ENCODE measurements at places on chromosomes 6 and 20.
A peak's percentile ranks its signal among the peaks of the same experiment; 100 is the strongest.

GRCh38 chr20:14672066-14672465 is 334.7 kb upstream of the FLRT3 start:
- DNase-seq, result peak; percentile 31

DNA sequence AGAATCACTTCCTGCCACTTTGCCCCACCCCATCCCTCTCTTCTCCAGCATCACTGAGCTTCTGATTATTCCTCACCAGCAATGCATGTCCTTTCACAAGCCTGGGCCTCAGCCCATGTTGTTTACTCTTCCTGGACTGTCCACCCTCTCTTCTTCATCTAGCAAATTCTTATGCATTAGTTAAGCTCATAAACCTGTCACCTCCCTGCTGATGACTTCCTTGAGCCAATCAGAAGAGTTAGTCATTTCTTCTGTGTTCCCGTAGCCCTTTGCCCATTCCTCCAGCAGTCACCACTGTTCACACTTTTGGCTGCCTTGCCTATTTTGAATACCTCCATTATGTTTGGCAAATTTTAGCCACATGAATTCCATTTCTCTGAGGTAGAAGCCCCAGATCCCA is 4.1 kb upstream of the CRYBG1 start:
- no peak for DNase-seq

DNA sequence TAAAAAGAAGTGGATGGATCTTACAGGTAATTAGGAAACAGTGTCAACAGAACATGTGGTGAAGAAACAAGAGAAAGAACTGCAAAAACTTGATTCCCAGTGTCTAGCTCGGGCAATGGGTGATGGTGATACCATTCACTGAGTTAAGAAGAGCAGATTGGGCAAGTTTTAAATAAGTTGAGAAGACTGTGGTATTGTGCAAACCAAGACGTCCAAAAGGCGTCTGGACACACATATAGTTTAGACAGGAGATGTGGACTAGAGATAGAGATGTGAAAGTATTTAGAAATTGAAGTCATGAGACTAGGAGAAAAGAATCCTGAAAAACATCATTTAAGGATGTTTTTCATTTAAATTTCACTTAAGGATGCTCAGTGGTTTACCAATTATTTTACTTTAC is 53.9 kb downstream of the CDK19 start:
- DNase-seq, result no peak

DNA sequence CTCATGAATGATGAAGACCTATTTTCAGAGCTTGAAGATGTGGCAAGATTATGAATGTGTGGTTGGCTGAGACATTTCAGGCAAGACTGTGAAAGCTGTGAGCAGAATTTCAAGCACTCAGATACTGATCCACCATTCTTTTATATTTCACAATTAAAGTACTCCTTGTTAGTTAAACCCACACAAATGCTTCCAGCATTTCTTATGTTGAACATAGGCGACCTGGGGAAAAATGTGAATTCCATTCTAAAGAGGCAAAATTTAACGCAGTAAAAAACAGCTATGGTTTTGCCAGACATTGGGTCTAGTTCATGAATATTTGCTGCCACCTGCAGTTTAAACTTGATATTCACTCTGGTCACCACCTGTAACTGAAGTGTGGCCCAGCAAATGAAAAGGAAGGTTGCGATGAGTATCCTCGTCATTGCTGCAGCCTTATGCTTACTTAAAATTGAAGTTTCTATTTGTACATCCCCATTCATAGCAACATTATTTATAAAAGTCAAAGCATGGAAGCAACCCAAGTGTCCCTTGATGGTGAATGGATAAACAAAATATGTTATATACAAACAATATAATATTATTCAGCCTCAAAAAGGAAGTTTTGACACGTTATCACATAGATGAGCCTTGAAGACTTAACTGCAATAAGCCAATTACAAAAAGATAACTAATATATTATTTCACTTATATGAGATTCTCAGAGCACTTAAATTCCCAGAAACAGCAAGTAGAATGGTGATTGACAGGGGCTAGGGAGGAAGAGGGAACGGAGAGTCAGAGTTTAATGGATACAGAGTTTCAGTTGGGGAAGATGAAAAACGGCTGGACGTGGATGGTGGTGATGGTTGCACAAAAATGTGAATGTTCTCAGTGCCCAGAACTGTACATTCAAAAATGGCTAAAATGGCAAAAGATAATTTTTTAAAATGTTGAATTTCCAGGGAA is 32.4 kb upstream of the FAM184A start:
- peak; percentile 74 for DNase-seq

DNA sequence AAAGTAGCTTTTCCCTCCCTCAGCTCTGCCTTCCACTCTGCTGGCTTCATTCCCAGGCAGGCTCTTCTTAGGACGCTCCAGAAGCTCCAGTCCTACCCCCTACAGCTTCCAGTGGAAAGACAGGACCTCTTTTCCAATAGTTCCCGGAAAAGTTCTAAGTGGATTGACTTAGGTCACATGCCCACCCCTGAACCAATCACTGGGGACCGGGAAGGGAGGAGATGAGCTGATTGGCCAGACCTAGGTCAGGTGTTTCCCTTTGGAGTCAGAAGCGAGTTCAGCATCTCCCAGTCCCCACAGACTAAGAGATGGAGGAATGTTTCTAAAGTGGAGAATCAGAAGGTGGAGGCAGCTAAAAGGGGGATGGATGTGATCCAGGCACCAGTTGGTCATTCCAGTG is 62.9 kb upstream of the KCNG1 start:
- DNase-seq, result no peak

DNA sequence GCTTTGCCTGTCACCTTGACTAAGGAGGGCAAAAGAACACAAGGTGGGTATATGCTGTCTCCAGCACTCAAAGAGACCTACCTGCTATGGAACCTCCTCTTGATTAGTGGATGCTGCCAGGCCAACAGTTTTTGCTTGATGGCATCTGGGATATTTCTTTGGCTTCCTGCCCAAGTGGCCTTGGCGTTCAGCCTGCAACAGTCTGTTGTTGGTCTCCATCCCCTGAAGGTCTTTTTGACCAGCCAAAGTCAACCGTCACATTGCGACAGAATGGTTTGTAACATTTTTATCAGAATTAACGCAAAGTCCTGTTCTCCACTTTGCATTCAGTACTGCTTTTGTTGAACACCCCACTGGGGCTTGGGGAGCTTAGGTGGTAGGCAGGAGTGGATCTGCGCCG is 37.1 kb downstream of the SERPINB1 start:
- no peak for DNase-seq

DNA sequence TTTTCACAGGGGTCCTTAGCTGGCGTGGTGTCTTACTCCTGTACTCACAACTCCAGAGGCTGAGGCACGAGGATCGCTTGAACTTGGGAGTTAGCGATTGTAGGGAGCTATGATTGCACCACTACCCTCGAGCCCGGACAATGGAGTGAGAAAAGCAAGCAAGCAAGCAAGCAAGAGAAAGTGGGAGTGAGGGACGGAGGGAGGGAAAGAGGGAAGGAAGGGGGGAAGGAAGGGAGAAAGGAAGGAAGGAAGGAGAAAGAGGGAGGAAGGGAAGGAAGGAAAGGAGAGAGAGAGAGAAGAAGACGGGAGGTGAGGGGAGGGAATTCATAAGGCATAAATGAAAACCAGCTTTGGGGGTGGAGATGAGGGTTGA is 120.5 kb downstream of the TRIM27 start:
- no peak for DNase-seq

GRCh38 chr6:42693725-42694323 is 28.6 kb downstream of the PRPH2 start:
- DNase-seq, result no peak

DNA sequence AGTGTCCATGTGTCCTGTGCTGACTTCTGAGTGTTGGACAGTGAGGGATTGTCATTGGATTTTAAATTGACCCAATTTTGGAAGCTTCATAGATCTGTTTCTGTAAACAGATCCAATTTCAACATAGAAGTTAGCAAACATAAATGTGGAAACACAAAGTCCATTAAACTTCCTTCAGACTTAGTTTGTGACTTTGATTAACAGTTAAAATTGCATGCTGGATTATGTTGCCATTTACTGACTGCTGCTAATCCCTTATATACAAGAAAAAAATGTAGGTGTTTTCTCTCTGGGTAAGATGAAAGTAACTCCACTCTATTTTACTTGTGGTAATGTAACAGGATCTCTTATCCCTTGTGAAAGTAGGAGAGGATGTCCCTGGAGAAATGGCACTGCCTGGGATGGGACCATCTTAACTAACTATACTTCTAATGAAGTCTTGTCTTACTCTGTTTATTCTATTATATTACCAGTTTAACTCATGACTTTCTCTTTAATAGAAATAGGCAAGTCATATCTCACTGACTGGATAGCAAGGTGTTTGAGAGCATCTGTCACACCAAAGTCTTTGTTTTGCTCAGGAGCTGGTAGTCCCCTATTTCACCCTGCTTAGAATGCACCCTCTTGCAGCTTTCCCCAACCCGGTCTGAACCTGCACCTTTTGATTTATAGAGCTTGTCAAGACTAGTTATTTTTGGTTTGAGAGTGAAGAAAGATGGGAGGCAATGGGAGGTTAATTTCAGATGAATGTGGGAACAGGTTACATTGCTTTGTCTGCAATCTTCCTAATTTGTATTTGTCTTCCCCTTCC is 7.2 kb downstream of the TPX2 start:
- DNase-seq, result no peak

DNA sequence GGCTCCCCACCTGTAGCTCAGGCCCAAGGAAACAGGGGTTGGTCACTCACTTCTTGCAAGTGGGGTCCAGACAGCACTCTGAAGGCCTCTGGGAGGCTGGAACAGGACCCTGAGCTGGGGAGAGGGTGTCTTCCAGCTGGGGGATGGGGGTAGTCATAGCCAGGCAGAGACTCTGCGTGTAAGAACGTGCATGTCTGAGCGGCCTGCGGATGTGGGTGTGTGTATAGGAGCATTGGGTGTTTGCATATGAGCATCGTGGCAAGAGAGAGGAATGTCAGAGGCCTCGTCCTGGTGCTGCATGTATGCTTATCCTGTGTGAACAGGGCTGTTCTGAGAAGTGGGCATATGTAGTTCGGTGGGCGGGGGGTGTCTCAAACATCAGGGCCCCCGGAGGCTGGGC is 12.1 kb downstream of the BPIFB3 start:
- DNase-seq, result no peak
